Thymus (tissue), 14 donors: ENCODE measurements at places on chromosomes 1 and 21. TPM values are rescaled to one million over a fixed set of nuclear protein-coding genes. Genes with fewer than 3 reads are reported as not detected.

DNA sequence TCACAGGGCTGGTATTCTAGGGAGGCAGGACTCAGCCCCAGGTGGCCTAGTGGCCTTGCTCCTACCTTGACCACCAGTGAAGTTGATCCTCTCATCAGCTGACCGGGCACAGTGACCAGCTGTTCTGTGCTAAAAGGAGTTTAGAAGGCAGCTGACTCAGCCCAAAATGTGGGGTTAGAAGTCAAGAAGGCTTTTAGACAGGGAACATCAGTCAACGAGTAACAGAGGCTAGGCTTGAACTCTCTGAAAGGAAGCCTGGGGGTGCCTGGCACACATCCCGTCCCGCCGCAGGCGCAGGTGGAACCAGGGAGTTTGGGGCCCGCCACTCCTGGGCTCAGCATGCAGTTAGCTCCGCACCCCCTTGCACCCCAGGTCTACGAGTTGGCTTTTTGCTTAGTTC lies 114.9 kb upstream of the SLC45A1 start:
- DNase-seq = no peak

DNA sequence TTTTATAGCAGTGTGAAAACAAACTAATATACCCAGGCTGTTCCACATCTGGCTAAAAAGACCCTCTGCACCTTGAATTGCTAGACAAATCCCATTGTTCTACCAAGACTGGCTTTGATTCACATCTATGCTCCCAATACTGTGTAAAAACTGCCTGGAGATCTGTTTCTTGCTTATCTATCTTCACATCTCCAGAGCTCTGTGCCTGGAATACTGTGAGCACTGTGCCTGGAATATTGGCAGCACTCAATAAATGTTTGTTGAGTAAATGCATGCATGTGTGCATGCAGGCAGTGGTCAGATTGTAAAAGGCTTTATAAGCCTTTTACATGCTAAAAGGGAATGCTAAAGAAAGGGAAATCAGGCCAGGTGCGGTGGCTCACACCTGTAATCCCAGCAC lies 75.5 kb upstream of the APP start:
- no peak for DNase-seq

Gene BPNT1
- 23.8 TPM for total RNA-seq

GRCh38 chr1:89607586-89608318 lies 25.2 kb upstream of the LRRC8C start:
- DNase-seq = no peak

DNA sequence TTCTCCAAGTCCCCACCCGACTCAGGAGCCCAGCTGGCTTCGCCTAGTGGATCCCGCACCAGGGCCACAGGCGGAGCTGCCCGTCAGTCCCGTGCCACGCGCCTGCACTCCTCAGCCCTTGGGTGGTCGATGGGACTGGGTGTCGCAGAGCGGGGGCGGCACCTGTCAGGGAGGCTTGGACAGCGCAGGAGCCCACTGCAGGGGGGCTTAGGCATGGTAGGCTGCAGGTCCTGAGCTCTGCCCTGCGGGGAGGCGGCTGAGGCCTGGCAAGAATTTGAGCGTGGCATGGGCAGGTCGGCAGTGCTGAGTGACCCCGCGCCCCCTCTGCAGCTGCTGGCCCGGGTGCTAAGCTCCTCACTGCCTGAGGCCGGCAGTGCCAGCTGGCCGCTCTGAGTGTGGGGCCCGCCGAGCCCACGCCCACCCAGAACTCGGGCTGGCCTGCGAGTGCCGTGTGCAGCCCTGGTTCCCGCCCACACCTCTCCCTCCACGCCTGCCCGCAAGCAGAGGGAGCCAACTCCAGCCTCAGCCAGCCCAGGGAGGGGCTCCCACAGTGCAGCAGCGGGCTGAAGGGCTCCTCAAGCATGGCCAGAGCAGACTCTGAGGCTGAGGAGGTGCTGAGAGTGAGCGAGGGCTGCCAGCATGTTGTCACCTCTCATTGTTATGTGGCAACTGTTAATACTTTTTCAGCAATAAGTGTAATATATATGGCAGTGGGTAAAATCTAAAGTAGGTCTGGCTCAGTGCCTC lies 548.4 kb upstream of the BRINP3 start:
- no peak for DNase-seq

Gene FBXO2
- 9.0 TPM for total RNA-seq

DNA sequence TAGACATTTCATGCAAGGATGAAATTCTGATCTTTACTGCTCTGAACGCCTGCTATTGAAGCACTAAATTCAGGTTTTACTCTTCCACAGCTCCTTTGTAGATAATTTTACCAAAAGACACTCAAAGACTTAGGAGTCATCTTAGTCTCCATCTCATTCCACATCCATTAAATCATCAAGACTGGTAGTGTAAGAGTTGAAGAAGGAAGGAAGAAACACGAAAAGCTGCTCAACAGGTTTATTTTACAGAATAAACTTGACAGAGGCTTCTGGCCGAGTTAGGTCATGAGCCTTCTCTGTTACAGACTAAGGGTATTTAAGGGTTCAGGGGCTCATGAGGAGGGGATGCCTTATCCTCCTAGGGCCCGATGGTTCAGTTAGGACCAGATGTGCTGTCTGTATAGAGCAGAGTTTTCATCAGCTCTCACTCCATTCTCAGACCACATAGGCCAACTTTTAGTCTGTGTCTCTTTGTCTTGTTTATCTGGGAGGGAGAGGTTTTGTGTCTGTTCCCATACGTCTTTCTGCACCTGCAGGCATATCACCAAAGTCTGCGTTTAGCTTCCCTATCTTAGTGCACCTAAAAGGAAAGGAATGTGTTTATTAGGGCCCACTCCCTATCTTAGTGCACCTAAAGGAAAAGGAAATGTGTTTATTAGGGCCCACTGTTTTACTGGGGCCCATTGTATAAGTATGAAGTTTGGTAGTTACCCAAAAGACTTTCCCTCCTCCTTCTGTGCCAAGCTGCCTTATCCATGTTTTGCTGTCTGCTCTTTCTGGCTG lies 57.4 kb upstream of the RGS18 start:
- no peak for DNase-seq

DNA sequence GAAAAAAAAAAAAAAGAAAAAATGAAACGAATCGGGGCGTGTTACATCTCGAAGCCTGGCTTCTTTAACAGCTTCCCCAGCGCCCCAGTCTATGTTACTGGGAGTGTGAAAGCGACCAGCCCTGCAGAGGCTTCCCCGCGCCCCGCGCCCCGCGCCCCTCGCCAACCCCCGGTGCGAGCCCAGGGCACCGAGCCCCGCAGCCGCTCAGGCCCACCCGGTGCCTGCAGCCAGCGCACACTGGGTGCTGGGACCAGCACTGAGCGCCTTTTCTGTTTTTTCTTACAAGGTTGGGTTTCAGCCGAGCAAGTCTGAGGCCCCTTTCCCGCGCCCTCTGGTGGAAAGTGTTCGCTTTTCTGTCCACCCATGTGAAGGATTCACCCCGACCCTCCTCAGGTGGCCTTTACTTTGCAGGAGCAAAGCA lies 42.1 kb upstream of the ZNF496 start:
- DNase-seq = no peak

- DNase-seq = no peak
Measured at GRCh38 chr1:68197461-68197860, 34.9 kb downstream of the WLS start.

DNA sequence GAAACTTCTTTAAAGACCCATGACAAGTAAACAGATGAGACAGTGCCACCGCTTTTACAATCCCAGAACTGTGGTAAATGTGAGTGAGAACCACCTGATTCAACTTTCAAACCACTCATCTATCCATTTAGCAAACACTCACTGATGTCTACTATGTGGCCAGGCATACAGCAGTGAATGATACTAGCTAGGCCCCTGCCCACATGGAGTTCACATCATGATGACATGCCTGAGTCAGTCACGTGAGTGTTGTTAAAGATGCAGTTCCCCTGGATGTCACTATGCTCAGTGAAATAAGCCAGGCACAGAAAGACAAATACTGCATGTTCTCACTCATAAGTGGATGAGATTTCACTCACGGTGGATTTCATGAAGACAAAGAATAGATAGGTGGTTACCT lies 28.4 kb downstream of the STX6 start:
- no peak for DNase-seq

GRCh38 chr1:224223819-224224714 lies 41.0 kb downstream of the DEGS1 start:
- DNase-seq = no peak

Gene SPRR1A
- not detected for total RNA-seq

- DNase-seq = no peak
Measured at GRCh38 chr1:18945401-18945849, 11.1 kb downstream of the IFFO2 start.

GRCh38 chr21:36915014-36915695 lies 51.3 kb downstream of the HLCS start:
- DNase-seq = no peak

DNA sequence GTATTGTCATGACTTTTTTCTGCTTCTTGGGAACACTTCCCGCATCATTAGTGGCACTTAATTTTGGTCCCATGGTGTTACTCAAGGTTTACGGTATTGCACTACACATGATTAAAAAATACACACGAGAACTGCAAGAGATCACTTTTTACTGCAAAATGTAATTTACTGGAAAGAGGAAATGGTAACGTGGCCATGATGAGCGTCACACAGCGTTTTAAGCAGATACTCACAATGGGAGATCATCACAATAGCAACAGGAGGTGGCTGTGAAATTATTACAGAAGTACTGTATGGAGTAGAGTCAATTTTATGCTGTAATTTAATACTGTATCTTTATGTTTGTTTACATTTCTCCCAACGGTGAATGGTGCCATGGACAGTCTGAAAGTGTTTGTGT lies 1510.3 kb downstream of the AMY1C start:
- DNase-seq = no peak

Gene PCP4
- 2.1 TPM for total RNA-seq

DNA sequence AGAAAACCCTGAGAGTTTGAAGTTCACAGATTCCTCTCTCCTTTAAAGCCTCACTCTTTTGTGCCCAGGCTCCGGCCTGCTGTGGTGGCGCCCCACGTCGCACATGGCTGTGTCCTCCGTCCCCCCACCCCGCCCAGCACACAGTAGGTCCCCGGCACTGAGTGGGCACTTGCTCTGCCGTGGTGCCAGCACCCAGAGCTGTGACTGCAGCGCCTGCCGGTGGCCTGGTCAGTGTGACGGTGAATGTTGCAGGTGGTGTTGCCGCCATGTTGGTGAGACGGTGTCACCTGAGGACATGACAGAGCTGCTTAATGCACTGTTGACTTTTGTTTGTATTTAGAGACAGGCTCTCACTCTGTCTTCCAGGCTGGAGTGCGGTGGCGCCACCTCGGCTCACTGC lies 3.4 kb downstream of the ATAD3C start:
- no peak for DNase-seq

Gene ZMYND12
- 1.4 TPM for total RNA-seq

Gene UBXN10
- 0.24 TPM for total RNA-seq

DNA sequence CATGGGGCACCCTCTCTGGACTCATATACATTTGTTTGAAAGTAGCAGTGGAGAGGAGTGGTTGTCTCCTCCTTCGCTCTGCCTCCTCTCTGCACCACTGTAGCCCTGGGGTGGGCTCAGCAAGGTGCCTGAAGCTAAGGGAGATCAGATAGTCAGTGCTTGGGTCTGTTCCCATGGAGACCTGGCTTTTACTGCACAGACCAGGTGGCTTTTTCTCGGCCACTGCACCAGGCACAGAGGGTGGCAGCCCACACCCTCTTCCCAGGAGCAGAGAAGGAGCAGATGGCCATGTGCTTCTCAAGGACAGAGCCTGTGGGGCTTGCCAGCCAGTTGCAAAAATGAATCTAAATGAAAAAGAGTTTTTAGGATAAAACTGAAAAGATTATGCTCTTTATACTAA lies 123.4 kb upstream of the KCNK1 start:
- DNase-seq = no peak
